AG10803 (cell line): ENCODE measurements at places on chromosomes 13 and 19.
A peak's percentile ranks its signal among the peaks of the same experiment; 100 is the strongest.

DNA sequence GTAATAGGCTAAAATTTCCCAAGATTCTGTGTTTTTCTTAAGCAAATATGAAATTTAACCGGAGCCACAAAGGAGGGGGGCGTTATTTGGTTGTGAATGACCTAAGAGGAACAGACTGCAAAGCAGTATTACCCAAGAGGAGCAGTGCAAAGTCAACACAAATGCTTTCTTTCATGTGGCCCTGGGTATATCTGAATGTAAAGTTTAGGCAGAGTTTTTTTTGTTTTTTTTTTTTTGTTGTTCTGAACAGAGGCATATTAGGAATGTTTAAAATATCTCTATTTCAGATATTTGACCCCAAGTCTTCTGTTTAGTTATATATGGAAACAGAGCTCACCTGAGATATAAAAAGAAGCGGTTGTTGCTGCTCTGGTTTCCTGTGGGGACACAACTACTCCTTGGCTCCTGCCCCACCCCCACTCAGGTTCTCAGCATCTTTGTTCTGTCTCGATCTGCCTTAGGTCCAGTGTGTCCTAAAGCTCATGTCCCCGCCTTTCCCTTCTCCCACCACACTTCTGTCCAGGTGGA lies 220.7 kb downstream of the RFC3 start:
- no peak for DNase-seq

GRCh38 chr13:29577136-29578051 lies 18.1 kb downstream of the SLC7A1 start:
- peak; percentile 39 for DNase-seq

DNA sequence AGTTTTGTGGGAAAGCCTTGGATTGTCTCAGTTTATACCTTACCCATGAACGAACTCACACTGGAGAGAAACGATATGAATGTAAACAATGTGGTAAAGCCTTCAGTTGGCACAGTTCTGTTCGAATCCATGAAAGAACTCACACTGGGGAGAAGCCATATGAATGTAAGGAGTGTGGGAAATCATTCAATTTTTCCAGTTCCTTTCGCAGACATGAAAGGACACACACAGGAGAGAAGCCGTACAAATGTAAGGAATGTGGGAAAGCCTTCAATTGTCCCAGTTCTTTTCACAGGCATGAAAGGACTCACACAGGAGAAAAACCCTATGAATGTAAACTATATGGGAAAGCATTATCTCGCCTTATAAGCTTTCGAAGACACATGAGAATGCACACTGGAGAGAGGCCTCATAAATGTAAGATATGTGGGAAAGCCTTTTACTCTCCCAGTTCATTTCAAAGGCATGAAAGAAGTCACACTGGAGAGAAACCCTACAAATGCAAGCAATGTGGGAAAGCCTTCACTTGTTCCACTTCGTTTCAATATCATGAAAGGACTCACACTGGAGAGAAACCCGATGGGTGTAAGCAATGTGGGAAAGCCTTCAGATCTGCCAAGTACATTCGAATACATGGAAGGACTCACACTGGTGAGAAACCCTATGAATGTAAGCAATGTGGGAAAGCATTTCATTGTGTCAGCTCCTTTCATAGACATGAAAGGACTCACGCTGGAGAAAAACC lies 7.5 kb upstream of the ZNF440 start:
- no peak for DNase-seq

- no peak for DNase-seq
Measured at GRCh38 chr19:13841962-13842290, 35.0 kb upstream of the NANOS3 start.

- no peak for DNase-seq
Measured at GRCh38 chr13:55062662-55063061, 2034.0 kb downstream of the OLFM4 start.

DNA sequence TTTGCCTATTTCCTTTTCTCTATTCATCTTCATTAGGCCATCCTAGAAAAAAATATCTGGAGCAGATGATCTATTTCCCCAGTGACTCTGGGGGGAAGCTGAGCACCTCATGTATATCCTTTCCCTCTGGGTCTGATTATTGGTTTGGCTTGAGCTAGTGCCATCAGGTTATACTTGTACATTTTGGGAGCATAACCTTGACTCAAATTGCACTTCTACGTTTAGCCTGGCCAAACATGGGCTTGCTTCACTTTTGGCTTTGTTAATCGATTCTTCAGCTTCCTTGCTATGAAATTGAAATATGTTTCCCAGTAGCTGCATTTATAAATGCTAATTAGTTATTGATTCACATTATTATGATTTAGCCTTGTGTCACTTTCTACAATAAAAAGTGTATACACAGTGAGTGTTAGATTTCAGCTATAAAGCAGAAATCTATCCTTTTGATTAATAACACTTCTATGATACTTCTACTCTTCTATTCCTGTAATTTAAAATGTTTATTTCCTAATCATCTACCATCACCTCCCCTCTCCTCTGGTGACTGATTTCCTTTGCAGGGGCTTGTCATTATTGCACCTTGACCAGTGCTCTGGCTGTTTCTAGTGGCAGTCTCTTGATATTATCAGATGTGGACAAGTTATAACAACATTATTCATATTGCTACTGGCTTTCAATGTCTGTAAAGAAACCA lies 37.3 kb downstream of the TNFSF11 start:
- DNase-seq, result no peak

GRCh38 chr19:35710784-35711723 lies 6.7 kb downstream of the ZBTB32 start:
- no peak for DNase-seq

DNA sequence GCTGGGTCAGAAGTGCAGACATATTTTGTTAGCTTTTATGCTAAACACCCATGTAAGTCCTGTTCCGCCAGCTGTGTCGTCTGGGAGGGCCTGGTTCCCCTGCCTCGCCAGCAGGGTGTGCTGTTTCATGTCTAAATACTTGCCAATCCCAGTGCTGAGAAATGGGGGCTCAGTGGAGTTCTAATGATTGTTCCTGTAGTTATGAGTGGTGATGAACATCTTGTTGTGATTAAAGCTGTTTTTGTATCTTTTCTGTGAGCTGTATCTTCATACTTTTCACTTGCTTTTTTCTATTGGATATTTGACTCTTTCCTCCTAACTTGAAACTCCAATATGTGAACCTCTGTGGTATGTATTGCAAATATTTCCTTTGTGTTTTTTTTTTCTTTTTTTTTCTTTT lies 32.7 kb downstream of the KDM4B start:
- peak; percentile 88 for DNase-seq

GRCh38 chr19:14758816-14759215 lies 19.5 kb downstream of the ADGRE2 start:
- DNase-seq, result no peak

GRCh38 chr19:4539693-4540581 lies at the start of gene LRG1:
Gene LRG1, minus strand, starts transcription at chr19:4540036. Its CDS starts 23 bp downstream, at chr19:4540013.
- no peak for DNase-seq

DNA sequence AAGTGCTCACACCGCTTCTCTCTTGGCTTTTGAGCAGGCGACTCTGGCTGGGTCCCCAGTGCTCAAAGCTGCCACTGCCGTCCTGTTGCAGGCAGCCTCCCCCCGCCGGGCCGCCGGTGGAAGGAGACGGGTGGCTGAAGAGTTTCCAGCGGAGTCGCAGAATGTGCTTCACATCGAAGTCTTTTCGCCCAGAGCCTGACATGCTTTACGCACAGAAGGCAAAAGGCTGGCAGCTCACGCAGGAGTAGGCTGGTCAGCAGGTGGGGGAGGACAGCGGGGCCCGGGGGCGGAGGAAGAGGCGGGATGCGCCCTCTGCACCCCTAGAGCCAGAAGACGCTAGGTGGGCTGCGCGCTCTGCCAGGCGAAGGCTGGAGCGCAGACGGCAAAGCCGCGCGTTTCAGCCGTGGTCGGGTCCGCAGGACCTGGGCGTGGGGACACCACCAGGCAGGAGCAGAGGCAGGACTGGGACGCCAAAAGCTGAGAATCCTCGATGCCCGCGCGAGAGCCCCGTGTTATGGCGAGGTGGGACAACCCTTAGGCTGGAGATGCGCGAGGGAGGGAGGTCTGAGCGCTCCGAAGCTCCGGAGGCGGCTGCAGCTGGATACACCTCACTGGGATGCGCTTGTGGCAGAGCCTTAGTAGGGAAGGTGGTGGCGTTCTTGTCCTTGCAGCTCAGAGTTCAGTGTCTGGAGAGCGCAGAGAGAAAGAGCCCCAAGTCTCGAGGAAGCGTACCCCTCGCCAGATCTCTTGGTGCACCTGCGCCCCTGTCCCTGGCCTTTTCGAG lies at the start of gene ATXN8OS:
TSS of gene ATXN8OS (plus strand) at position 329 of the 784 bp plus-strand sequence.
- DNase-seq, result no peak

DNA sequence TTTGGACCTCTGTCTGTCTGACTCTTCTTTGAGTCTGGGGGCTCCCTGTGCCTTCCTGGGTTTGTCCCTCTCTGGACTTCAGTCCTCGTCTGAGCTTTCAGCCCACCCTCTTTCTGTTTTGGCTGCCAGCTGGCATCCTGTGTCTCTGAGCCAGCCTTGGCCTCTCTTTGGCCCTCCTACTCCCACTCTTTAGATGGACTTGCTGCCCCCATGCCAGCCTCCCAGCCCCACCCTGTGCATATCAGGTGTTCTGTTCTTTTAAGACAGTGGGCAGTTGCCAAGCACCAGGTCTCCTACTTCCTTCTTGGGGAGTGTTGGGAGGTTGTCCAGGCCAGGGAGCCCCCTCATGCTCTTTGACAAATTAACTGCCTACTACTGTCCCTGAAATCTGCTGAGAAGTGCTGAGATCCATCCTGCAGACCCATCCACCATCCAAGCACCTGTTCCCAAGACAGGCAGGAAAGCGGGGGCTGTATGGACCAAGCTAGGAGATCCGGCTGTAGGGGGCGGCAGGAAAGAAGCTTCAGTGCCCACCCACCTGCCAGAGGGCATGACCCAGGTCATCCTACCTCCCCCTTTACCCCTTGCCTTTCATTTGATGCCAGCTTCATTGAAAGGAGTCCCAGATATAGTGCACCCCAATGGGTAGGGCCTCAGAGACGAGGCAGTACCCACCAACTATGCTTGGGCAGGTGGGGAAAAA lies 9.6 kb downstream of the CIC start:
- DNase-seq, result no peak

DNA sequence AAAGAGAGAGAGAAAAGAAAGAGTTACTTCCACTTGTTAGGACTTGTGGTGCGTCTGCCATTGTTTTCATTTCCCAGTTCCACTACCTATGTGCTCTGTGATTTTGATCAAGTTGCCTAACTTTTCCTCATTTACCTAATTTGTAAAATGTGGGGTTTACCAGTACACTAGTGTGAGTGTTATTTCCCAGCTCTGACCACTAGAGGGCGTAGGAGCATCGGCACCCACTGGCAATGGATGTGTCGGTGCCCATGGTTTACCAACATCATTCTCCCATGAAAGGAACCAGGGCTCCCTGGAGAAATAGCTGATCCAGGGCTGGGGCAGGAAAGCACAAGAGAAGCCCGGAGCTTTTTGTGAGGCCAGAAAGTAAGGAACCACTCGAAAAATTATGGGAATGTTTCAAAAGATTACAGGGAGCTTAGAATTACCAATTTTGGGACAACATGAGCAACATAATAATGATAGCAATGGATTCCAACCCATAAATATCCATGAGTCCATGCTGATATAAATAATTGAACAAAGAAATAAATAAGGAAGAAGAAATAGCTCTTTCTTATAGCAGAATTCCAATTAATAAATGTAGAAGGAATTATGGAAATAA lies 15.1 kb upstream of the CEACAM4 start:
- peak; percentile 49 for DNase-seq

DNA sequence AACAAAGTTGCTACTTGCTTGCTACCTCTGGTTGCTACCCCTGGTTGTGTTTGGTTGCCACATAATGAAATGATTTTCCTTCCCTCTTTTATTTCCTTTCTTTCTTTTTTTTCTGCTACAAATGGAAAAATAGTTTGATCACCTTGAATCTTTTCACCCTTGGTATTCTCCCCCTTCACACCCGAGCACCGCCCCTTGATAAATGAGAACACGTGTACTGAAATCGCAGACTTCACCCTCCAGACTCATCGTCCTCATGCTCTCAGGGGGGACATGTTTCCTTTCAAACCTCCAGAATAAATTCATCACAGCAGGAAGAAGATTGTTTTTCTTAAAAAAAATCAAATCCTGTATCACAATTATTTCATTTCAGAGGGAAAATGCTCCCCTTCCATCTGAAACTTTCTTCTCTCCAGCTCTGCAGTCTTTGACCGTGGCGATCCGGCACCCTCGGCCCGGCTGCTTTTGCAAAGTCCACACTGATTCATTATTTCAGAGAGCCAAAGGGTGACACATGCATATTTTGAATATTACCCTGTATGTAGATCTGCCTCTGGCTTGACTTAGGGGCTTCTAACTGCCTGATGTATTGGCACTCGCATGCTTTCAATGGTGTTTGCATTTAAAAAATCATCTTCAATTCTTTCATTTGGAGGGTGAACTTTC lies 222.6 kb upstream of the MAB21L1 start:
- DNase-seq, result peak; percentile 81

DNA sequence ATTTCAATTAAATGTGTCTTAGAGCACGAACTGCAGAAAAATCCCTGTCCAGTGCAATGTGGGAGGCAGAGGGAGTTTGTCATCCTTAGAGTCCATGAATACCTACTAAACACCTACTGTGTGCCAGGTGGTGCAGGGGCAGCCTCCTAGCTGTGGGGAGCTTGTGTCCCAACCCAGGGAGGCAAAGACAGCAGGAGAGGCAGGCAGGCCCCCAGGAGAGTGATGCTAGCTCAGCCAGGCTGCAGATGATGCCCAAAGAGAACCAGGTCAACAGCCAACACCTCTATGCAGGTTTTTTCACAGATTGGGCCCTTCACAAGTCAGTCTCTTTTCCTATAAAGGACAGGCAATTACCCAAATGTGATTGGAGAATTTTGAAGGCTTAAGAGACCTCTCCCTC lies 108.2 kb upstream of the UQCRFS1 start:
- no peak for DNase-seq

DNA sequence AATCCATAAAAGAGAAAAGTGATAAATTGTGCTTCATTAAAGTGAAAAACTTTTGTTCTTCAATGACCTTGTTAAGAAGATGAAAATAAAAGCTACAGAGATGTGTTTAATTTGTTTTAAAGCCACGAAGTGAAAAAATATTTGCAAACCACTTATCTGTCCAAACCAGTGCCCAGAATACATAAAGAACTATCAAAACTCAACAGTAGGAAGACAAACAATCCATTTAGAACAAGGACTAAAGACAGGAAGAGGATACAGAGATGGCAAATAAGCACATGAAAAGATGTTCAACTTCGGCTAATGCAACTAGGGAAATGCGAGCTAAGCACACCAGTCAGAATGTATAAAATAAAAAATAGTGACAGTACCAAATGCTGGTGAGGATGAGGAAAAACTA lies 15.0 kb downstream of the GJB6 start:
- DNase-seq, result no peak

- no peak for DNase-seq
Measured at GRCh38 chr19:2758601-2759313, 18.9 kb upstream of the SLC39A3 start.

DNA sequence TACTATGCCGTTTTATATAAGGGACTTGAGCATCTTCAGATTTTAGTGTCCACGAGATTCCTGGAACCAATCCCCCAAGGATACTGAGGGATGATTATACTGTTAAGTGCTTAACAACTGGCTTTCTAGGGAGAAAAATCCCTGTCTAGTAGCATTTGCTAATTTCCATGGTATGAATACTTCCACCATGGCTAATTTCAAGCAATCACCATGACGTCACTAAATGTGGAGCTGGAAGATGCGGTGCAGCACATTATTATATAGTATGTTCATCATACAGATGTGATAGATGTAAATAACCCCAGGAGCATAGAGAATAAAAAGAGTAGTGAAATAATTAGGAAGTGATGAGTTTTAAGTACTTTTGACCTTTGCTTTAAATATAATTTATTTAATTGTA lies 72.7 kb downstream of the SIAH3 start:
- no peak for DNase-seq
